Stimulated activated CD8-positive, alpha-beta memory T cell treated with anti-CD3 and anti-CD28 coated beads, Interleukin-15, amount 100 ng/mL, for 24 hours (primary cell): ENCODE measurements at places on chromosomes 2 and 18.

DNA sequence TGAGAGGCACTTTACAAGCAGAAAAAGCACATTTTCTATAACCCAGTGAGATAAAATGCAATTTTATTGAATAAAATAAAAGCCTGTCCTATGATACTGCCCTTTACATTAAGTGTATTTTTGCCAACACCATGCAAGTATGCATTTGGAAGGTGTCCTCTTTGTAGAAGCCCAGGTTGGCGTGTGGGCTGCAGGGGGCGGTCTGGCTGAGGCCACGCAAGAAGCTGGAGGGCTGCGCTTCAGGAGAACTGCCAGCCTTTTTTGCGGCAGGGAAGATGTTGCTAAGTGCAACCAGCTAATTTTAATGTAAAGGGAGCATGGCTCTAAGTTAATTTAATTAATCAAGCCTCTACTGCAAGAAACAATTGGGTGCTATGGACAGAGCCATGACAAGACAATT, 562.8 kb upstream of the SALL3 start:
- no peak for DNase-seq

- DNase-seq, result no peak
Measured at GRCh38 chr18:45521777-45522176, 93.5 kb upstream of the SLC14A2 start.

- DNase-seq, result no peak
Measured at GRCh38 chr2:100352521-100352920, 30.2 kb upstream of the LONRF2 start.

DNA sequence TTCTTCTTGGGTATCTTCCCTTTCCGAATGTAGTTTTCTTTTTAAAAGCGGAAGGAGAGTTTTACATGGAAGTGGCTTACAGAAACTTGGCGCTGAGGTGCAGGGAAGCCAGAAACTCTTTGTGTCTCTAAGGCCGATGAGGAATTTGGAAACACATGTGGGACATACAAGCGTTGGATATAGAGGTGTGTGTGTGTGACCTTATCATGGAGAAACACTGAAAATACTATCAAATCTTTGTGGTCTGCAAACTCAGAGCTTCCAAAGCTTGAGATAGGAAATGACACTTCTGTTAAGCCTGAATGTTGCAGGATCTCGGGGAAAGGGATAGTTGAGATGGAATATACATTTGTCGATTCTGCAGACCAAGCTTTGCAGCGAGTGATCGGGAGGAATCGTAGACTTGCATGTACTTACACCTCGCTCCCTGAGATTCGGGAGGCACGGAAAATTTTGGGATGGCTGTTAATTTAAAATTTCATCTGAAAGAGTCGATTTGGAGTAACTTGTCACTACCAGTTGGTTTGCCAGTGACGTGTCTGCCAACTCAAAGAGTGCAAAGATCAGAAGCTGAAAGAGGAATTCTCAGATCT, 1.0 kb downstream of the NAB1 start:
- DNase-seq, result no peak

- DNase-seq, result no peak
Measured at GRCh38 chr2:239454507-239454906, 53.7 kb upstream of the HDAC4 start.

GRCh38 chr2:45681675-45682074, 30.2 kb downstream of the PRKCE start:
- DNase-seq, result no peak

DNA sequence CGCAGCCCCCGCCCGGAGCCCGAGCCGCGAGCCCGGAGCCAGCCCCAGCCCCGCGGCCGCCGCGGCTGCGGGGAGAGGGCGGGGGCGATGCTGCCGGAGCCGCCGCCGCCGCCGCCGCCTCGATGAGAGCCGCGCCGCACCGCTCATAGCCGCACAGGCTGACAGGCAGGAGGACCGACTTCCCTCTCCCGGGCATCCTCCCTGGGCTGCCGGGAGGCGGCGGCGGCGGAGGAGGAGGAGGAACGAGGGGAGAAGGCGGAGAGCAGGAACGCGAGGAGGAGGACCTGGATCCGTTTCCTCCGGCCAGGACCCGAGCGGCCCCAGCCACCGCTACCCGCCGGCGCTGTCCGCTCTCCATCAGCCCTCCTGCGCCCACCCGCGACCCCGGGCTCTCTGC, 370 bp downstream of the KLHL29 start:
- no peak for DNase-seq

- DNase-seq, result no peak
Measured at GRCh38 chr2:11568436-11568835, 34.6 kb downstream of the GREB1 start.

DNA sequence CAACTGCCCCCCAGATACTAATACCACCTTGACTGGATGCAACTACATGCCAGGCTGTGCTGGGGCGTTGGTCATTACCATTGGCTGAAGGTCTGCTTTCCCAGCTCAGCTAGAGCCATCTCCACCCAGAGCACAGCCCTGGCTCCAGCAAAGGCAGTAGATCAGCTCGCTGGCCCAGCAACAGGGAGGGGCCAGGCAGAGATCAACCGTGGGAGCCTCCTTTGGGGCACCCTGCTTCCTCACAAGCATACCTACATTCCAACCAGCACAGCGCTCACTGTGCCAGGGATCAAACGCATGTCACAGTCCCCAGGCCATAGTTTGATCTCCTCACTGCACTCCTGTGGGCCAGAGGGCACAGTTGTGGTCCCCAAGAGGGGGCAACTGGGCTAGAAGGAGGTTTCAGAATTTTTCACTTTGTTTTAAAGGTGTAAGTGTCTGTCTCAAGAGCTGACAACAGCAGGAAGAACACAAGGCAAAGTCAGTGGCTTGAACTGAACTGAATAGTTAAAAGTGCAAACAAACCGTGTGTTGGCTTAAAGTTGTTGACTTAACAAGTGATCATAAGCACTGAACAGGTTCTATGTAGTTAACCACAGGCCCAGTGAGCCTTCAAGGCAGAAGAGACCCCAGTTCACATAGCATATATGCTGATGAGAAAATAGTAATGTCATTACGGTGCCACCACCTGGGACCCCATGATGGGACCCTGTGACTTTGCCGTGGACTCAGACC, 70.1 kb upstream of the BZW1 start:
- DNase-seq, result no peak

DNA sequence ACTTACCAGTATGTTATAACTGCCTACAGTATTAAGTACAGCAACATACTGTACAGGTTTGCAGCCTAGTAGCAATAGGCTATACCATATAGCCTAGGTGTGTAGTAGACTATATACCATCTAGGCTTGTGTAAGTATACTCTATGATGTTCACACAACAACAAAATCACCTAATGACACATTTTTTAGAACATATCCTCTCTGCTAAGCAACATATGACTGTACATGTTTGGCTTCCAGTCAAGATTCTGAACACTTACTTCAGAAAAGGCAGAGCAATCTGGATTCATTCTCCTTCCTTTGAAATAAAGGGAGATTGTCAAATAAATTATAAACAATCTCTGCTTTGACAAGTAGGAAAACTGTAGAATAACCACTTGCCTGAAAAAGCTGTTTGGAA, 81.8 kb downstream of the EXOC6B start:
- DNase-seq, result no peak

DNA sequence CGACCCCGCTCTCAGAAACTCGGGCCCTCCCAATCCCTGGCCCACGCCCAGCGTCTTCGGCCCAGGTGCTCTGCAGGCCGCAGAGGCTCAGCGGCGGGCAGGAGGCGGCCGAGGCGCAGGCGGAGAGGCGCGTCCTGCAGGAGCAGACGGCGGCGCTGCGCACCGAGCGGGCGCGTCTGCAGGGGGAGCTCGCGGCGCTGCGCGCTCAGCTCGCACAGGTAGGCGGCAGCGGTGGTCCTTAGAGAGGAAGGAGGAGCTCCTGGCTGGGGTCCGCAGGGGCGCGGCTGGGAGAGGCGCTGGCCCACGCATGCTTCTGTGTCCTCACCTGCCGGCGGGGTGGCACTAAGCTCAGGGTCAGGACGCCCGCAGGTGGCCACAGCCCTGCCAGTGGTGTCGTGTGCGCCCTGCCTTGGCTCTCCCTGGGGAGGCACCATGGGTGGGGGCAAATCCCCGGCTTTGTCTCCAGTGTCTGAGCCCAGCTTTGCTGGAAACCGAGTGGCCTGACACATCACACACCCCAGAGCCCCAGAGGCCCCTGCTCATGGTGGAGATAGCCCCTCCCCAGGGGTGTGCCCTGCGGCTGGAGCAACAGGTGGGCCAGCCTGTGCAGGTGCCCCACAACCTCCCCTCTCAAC, 14.9 kb upstream of the SNED1 start:
- no peak for DNase-seq

DNA sequence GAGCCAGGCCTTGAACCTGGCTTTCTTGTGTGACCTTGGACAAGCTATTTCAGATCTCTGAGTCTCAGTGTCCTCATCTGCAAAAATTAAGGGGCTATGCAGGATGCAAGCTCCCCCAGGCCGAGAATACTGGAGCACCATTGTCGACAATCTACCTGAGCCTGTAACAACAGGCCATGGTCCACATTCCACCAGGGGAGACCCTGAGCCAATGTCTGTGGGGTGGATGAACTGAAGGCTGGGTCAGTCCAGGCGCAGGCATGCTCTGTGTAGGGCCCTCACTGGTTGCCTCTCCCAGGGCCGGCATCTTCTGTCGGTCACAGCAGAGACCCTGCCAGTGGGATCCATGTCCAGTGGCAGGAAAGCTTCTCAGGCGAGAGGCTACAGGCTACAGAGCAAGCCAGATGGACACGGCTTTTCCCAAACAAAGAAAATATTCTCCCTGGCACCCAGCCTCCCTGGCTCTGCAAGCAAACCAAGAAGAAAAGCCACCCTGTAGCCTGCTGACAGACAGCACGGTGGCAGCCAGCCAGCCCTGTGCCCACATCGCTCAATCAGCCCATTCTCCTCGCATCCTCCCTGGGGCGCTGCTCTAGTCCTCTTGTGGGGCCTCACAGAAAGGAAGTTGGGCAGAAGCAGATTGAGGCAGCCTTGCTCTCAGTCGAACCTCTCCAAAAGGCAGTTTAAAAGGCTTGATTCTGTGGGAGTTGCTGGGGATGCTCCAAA, 48.7 kb upstream of the FZD7 start:
- no peak for DNase-seq

DNA sequence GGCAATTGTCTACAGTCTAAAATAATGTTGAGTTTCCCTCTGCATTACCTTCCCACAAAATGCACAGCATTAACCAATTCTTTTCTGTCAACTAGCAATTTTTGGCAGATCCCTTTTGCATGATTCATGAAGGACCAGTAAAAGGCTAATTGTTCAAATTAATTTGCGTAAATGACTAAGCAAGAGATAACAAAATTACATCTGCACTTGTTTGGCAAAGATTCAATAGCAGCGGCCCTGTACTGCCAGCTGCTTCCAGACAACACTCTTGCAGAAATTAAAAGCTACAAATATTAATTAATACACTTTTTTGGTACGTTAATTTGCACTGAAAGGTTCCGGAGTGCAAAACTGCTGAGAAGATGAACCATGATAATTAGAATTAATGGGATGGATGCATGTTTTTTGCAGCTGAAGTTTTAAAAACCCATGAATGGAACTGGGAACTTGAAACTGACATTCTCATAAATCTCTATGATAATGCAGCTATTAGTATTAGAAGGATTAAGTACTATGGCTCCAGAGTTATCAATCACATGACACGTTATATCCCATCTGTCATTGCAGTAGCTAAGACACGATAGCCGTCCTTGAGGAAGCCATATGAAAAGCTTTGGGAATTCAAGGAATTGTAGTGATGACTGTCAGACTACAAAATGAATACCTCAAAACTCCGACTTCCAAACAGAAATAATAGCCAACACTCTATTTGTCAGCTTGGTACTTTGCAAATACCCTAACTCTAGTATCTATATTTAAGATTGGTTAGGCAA, 1268.3 kb upstream of the ACVR2A start:
- DNase-seq, result no peak

GRCh38 chr2:180029575-180029974, 22.5 kb upstream of the CWC22 start:
- no peak for DNase-seq

GRCh38 chr18:3604498-3605408, 154.8 kb downstream of the TGIF1 start:
- no peak for DNase-seq

- no peak for DNase-seq
Measured at GRCh38 chr2:64586054-64586453, 61.9 kb downstream of the AFTPH start.

DNA sequence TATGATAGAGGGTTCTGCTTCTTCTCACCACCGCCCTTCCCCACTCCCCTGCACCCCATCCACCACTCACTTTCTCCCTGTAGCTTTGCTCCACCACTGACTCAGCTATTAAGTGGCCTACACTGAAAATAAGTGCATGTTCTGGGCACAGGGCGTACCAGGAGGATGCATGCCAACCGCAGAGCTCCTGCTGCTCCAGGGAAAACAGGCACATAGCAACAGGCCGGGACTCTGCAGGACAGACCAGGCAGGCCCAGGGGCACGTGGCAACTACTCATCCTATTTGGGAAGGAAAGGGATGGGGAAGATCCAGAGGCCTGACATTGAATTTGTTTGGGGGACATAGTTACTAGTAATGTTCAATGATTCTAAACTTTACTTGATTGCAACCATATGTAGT, 28.4 kb downstream of the ARL4C start:
- no peak for DNase-seq

GRCh38 chr2:230721712-230722111, 9.1 kb downstream of the CAB39 start:
- no peak for DNase-seq

- DNase-seq, result no peak
Measured at GRCh38 chr2:168375195-168375798, 80.8 kb upstream of the CERS6 start.

DNA sequence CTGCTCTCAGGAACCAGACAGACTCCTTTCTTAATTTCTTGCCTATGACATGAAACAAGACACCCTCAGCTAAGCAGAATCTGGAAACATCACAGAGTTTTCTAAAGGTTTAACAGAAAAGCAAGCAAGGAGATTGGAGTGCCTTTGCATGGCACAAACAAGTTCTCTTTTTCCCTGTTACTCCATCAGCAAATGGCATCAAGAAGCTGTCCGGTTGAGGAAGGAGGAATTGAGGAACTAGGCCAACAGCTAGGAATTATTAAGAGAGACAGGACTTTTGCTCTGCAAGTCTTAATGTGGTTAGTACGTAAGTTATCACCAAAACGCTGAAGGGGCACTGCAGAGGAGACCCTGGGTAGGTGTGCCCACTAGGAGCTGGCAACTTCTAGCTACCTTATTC, 53.2 kb downstream of the NEB start:
- DNase-seq, result no peak

DNA sequence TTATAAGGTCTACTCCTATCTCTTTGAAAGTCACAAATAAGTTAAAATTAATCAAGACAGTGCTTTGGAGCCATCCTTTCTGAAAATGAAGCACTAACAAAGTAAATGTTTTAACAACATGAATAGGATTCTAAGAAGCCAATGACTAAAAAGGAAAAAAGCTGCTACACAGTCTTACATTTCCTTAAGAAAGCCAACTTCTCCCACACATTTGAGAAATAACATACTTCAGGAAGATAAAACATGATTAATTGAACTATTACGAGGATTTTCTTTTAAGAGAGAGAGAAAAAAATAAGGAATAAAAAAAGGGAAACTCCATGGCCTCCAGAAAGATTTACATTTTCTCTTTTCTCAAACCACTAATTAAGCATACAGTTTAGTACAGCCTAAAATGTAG, 113.1 kb downstream of the GCA start:
- DNase-seq, result no peak
